Right lobe of liver (tissue), 6 donors: ENCODE measurements at places on chromosomes 11 and 22. TPM values are rescaled to one million over a fixed set of nuclear protein-coding genes. Genes with fewer than 3 reads are reported as not detected.

GRCh38 chr11:128720522-128720985 is 26.7 kb downstream of the FLI1 start:
- DNase-seq = no peak

- DNase-seq = no peak
Measured at GRCh38 chr11:123616505-123617198, 37.8 kb downstream of the SCN3B start.

- DNase-seq = no peak
Measured at GRCh38 chr11:131624531-131624930, 254.1 kb downstream of the NTM start.

DNA sequence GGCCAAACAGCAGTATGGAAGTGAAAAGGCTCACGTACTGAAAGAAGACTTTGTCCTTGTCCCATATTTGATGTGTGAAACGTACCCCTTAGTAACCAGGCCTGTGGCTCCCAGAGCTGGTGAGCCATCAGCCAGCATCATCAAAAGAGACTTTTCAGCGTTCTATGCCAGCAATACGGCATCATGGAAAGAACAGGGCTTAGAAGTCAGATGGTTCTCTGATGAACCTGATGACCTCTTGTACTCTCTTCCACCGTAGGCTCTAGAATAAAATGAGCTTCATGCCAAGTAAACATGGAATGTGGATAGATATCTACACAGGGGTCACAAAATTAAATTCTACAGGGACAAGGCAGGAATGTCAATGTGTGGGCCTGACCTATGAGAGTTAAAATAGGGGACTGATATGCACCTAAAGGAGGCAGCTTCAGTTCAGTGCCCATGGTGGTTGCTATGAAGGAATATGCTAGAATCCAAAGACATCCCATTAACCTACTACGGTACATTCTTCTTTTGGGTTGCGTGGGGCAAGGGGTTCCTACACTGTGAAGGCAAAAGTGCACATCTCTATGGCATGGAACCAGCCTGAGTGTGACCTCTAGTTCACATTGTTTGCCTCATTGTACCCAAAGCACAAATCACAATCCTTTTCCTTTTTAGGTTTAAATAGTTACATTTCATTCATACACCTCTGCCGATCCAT is 130.6 kb downstream of the ETS1 start:
- no peak for DNase-seq

GRCh38 chr11:122618927-122619326 is 36.6 kb upstream of the UBASH3B start:
- no peak for DNase-seq

The ABCC8 gene
- not detected for total RNA-seq

The TEX54 gene
- total RNA-seq = not detected
